ENCODE measurements at places on chromosomes 13 and 19.

DNA sequence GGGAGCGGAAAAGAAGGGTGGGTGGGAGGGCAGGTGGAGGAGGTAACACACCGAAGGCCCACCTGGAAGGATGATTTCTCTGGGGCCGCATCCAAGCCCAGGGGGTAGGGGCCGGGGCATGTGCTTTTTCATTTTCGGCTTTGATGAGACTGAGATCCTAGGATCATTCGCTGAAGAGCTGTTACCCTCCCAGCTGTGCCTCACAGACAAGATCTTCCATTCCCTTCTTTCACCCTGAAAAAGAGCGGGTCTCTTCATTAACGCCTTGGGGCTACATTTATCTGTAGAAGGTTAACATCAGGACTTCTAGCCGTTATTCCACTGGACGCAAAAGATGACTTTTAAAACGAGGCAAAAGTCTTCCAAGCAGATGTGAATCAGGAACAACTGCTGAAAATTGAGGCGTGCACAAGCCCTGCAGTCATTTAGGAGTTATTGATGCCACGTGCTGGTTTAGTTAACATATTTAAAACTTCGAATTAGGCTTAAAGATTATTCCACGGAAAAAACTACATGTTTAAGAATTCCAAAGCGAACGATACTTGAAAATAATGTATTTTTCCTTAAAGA is 1.1 kb downstream of the LMO7 start:
- no peak for DNase-seq

DNA sequence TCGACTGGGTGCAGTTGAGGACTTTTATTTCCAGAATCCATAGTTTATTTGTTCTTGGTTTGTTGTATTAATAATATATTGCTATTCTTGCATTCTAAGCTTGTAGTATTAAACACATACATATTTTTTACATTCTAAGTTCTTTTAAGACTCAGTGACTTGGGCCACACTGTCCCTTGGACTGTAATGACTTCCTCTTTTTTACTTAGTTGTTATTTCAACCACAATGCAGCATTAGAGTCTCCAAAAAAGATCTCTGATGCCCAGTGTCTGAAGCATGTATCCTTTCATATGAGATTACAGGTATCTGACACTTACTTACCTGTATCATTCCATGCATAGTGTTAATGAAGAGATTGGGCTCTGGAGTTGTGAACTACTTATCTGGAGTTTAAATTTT is 864.9 kb upstream of the PCDH20 start:
- no peak for DNase-seq

- DNase-seq, result no peak
These were observed 102.1 kb downstream of the IRS2 start for GRCh38 chr13:109684084-109684823.

DNA sequence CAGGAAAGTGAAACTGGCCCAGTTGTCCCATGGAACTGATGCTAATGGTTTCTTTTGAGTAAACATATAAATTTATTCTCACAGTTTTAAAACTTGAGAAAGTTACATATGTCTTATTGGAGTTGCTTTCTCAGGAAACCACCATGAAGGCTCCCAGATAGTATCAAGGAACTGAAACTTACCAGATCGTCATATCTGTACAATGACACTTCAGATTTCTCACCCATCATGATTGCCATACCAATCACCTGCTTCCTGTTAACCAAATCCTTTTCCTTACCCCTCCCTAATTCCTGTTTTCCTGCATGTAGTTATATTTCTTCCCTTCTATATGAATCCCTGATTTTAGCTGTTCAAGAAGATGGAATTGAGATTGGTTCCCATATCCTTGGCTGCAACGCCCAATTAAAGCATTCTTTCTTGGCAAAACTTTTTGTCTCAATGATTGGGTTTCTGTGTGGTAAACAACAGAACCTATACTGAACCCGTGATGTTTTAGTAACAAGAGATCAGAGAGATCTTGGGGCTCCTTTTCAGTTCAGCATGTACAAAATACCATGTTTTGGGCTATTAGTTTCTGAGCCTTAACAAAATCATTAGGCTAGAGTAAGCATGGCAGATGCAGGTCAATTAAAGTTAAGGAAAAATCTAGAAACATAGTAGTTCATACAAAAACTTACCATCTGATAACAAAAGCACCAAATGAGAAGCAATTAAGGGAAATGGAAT is 781.3 kb upstream of the MIR17HG start:
- no peak for DNase-seq

GRCh38 chr19:10729411-10729810 is 11.5 kb downstream of the DNM2 start:
- no peak for DNase-seq

DNA sequence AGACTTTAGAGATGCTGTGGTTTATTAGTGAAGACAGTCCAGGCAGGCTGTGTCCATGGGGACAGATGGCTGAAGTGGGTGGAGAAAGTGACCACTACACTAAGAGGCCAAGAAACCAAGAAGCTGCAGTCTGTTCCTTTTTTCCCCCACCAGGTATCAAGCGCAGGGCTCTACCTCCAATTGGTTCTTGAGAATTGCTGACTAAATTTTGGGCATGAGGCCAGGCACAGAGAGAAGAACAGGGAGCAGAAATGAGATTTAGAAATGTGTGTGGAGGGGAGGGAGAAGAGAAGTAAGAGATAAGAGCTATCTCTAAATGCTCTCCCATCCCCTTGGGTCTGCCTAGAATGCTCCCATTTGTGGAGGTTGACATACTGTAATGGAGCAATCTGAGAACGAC is 12.3 kb upstream of the CYSLTR2 start:
- no peak for DNase-seq

DNA sequence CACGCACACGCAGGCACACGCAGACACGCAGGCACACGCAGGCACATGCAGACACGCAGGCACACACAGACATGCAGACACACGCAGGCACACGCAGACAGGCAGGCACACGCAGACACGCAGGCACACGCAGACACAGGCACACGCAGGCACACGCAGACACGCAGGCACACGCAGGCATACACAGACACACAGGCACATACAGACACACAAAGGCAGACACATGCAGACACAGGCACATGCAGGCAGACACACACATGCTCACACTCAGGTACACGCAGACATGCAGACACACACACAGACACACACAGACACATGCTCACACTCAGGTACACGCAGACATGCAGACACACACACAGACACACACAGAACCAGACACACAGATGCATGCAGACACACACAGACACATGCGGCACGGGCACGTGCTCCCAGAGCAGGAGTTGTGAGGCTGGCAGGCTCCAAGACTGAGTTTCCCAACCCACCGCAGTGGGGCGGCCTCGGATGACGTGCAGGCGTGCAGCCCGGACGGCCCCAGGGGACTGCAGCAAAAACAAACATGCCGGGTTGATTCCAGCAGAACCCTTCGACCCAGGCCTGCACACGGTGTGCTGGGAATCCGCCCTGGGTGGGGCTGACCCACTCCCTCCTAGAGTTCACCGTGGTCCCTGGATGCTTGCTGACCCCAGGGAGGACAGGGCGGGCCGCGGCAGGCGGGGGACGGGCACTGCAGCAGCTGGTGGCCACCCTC is 100.0 kb downstream of the GADD45B start:
- DNase-seq, result no peak

DNA sequence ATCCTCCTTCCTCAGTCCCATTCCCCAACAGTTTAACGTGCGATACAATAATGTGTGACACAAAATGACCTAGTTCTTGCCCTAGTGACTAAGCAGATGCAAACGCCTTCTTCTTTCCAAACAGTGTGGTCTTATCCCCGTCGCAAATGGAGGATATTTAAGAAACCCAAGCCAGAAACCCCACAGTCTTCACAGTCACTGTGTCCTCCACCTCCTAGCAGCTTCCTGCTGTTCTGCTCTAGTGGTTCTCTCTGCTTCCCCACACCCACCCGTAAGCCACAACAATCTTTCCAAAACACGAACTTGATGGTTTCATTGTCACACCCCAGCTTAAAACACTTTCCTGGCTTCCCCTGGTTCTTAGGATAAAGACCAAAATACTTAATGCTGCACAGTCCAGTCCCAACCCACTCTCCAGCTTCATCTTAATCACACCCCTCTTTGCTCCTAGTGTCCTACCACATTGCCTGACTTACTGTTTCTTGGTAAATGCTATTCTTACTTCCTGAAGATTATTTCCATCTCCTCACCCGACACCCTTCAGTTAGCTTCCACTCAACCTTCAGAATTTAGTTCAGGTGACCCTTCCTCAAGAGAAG is 32.3 kb downstream of the ITM2B start:
- DNase-seq, result no peak

GRCh38 chr13:99985241-99985874 is 3.8 kb downstream of the ZIC2 start:
- DNase-seq, result no peak

DNA sequence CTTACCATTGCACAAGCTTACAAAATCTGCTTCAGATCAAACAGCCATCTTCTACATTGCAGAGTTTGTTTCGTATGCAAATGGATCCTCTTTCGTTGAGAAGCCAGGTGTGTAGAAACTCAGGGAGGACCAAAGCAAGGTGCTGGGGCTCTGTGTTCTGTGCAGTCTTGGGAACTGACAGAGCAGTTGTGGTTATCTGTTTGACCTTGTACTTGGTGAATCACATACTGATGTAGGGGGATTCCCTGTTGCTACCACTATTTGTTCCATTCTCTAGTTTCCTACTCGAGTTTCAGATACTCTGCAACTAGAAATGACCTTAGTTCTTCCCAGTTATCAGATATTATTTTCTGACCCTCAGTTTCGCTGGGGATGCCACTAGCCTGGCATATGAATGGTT is 95.2 kb upstream of the CLDN10 start:
- DNase-seq, result no peak

DNA sequence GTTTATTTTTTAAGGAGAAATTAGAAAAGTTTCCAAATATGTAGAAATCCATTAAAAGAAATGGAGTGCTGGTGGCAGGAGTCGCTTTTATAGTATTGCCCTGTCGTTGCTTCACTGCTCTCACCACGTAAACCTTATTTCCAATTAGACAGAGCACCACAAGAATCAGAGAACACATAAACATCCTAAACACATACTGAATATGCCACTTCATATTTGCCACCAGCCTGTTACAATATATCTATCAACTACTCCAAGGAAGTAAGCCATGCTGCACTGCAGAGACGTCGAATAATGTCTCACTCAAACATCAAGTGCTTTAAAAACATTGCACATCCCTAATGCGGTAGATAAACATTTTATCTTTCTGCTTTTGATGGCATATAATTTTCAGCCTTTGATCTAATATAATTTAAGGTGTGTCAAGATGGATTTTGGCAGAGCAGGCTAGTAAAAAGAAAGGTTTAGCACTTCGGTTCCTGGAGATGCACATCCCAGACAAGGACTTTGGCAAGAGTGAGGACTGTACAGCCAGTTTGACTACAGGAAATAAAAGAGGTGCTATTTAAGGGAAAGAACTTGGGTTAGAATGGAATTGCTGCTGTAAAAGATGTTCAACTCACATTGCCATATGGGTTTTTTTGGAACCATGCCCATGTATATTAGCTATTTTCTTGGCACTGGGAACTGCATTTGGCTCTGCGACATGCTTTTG is 932.3 kb downstream of the EFNB2 start:
- DNase-seq, result no peak

GRCh38 chr13:45242070-45242469 is 41.2 kb upstream of the KCTD4 start:
- no peak for DNase-seq

DNA sequence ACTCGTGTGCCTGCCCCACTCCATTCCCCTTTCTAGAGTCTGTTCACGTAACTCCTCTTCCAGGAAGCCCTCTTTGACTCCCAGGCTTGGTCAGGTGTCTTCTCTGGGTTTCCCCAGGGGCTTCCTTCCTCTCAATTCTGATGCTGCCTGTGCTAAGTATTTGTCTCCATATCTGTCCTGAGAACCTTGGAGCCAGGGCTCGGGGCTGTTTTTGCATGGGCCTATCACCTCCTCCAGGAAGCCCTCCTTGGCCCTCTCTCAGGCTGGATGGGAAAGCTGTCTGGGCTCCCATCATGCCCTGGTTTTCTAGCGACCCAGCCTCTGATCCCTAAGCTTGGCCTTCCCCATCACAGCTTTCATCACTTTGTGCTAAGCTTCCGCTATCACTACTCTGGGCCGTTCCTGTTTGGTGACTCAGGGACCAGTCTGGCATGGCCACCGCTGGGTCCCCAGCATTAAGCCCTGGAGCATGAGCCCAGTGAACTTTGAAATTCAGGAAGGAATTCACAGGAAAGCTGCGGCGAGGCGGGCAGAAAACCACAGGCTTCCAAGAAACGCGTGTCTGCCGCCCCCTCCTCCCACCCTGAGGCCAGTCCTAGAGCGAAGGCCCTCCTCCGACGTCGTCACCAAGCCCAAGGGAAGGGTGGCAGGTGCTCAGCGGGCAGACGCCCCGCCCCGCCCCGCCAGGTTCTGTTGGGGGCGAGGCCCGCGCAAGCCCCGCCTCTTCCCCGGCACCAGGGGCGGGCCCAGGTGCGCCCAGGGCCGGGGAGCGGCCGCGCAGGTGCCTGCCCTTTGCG is 486 bp upstream of the SPINT2 start:
- DNase-seq, result peak; percentile 57

DNA sequence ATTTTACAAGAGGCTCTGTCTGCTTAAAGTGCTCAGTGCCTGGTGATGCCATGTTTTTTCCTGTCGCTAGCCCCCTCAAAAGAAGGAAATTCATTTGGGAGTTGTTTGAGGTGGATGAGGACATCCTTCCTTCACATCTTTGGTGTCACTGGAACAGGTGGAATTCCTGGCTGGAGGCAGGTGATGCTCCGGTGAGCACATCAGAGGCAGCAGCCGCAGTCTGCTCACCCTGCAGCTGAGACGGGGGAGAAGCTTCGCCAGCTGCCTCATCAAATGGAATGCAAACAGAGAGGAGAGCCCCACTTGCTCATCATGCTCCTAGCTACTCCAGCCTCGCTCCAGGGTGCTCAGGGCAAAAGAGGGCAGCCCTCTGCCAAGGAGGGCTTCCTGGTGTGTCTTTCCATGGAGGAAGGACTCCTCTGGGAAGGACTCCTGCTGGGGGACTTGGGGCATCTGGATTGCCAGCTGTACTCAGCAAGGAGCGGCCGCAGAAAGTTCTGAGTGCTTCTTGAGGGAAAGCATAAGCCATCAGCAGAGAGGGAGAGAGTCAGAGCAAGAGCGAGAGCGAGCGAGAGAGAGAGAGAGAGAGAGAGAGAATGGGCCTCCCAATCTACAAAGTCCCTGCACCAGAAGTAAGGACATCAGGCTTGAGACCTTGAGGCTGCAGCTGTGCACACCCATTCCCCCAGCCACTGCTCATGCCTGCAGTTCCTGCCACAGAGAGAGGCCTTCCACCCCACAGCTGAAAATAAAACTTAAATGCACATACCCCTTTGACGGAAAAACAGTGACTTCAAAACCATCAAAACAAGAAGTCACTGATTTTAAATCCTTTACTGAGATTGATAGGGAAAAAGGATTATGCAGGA is 74.3 kb upstream of the UBL3 start:
- DNase-seq, result no peak
